G401 (cell line): ENCODE measurements at places on chromosomes 2 and 18. TPM values are rescaled to one million over a fixed set of nuclear protein-coding genes. Genes with fewer than 3 reads are reported as not detected.

DNA sequence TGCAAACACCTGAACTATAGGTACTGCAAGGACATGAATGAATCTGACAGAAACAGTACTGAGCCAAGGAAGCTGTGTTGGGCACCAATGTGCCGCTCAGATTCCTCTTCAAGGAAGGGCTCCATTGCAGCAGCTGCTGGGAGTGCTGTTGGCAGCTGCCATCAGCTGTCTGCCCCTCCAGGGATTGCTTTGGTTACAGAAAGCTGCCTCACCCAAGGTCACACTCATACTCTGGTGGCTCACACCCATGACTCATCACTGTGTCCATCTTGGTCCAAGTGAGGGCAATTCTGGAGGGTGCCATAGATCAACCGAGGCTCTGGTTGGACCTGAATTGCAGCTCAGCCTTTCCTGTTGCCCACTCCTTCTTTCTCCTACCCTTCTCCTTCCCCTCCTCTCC is 24.4 kb upstream of the TRPM8 start:
- no peak for DNase-seq

DNA sequence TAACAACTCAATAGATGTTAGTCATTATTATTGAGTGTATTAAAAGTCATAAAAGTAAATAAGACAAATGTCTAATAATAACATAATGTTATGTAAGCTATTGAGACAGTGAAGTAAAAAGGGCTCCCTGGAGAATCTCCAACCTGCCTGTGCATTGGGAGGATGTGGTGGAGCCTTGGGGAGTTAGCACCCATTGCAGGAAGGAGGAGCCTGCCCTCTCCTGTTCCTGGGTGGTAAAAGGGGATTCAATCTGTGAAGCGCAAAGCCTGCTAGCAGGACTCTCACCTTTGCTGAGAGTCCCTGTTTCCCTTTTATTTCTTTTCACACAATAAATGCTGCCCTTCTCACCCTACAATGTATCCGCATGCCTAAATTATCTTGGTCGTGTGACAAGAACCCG is 206.1 kb downstream of the RAB3GAP1 start:
- no peak for DNase-seq

GRCh38 chr18:69954719-69955480 is 7.2 kb upstream of the CD226 start:
- DNase-seq = no peak

The EML4 gene
- total RNA-seq = 116 and 156 TPM in 2 replicates

DNA sequence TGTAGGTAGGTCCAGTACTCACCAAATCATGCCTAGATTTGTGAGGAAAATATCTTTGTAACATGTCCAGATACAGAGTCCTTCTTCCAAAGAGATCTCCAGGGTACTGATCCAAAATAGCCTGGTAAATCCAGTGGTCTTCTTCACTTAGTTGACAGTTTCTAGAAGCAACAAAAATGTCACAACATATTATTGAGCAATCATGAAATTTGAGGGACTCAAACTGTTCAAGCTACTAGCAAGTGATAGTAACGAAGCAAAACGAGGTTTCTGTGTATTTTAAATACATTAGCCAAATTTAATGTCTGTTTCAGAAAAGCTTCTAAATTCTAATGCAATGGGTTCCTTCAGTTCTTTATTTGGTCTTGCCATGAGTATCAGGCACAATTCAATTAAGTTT is 142.8 kb downstream of the CCDC148 start:
- DNase-seq = no peak

GRCh38 chr2:180314086-180314485 is 307.0 kb upstream of the CWC22 start:
- no peak for DNase-seq
